ENCODE measurements at places on chromosomes 2 and 18. TPM values are rescaled to one million over a fixed set of nuclear protein-coding genes. Genes with fewer than 3 reads are reported as not detected.

Gene LOXHD1
- not detected for total RNA-seq

Gene MAL
- 0.28 TPM for total RNA-seq

Gene B4GALT6
- total RNA-seq = 2.7 TPM

Gene PCARE
- not detected for total RNA-seq

Gene C2orf72
- total RNA-seq = 125 TPM

Gene CHRNG
- not detected for total RNA-seq

Gene CYP27A1
- 263 TPM for total RNA-seq

Gene HOXD12
- not detected for total RNA-seq

Gene MC2R
- total RNA-seq = not detected

Gene REG3G
- total RNA-seq = 0.53 TPM

Gene CDK15
- 0.13 TPM for total RNA-seq

Gene SCN9A
- total RNA-seq = 2.2 TPM

Gene SP110
- total RNA-seq = 6.0 TPM

Gene TMEM18
- 7.3 TPM for total RNA-seq

Gene GALNT14
- total RNA-seq = 0.55 TPM

Gene RAB6D
- not detected for total RNA-seq
